ENCODE measurements at places on chromosomes 12 and 14. TPM values are rescaled to one million over a fixed set of nuclear protein-coding genes. Genes with fewer than 3 reads are reported as not detected.
A peak's percentile ranks its signal among the peaks of the same experiment; 100 is the strongest.

DNA sequence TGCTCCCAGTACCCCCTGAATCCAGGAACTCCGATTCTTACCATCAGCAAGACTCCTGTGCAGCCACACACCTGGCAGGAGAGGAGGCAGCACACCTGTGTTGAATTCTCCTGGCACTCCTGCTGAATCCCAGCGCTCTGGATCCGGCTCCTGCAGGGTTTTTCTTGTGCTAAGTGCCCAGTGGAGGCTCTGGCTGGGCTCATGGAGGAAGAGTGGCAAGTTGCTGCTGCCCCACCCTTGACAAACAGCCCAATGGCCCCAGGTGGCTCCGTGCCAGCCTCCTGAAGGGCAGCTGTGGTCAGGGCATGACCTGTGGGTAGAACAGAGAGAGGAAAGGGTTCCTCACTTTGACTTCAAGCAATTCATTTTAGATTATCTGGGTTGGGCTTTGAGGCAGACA lies 20.0 kb downstream of the CRACR2A start:
- H3K4me3 ChIP-seq: no peak overlapping the region
- H3K27me3 ChIP-seq: no peaks in the 10 kb centered on the region
- peaks cover 23% of the 10 kb centered on the region for H3K4me1 ChIP-seq
- H3K27ac ChIP-seq: no peak overlapping the region

DNA sequence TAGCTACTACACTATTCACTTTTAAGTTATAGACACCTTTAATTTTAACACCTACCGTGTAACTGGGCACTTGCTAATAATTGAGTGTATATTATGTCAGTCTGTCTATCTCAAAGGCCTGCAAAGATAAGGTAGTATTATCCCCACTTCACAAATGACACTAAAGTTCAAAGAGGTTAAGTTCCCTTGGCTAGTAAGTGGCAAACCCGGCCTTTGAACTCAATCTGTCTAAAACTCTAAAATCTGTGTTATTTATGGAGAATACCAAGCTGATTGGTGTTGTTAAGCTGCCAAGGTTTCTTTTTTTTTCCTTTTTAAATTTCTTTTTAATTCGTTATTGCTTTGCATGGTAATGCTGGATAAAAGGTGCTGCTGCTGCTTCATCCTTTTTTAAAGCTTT lies 37.7 kb downstream of the YLPM1 start:
- H3K27ac ChIP-seq: no peak overlapping the region
- no peaks in the 10 kb centered on the region for H3K27me3 ChIP-seq
- no peak overlapping the region for H3K4me3 ChIP-seq
- peaks cover 77% of the 10 kb centered on the region for H3K36me3 ChIP-seq
- DNase-seq: no peak

DNA sequence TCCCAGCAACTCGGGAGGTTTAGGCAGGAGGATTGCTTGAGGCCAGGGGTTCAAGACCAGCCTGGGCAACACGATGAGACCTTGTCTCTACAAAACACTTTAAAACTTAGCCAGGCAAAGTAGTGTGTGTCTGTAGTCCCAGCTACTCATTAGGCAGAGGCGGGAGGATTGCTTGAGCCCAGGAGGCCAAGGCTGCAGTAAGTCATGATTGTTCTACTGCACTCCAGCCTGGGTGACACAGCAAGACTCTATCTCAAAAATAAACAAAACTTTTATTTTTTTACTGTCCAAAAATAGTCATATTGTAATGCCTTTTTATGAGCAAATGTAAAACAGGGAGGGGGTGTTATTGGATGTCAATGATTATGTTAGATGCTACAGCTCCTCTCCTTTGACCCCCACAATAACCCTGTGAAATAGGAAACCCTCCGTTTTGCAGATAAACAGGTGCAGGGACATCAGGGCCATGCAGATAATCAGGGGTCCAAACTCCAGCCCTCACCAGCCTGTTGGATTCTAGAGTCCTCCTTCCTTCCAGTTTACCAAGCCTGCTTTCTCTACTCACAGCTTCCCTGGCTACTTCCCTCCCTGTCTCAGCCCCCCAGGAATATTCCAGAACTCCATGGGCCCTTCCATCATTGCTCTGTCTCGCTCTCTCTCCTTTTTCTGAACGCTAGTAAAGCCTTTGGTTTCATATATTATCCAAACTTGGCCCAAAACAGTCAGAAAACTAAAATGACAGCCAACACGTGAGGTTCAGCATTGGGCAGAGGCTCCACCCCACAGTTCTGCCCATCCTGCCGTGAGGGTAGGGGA lies 5.9 kb upstream of the FBLN5 start:
- peaks cover 9% of the 10 kb centered on the region for H3K27me3 ChIP-seq
- H3K4me1 ChIP-seq: peaks cover 3% of the 10 kb centered on the region
- no peak overlapping the region for H3K27ac ChIP-seq
- no peaks in the 10 kb centered on the region for H3K36me3 ChIP-seq

The KIAA0586 gene
- total RNA-seq: 45.4 TPM

DNA sequence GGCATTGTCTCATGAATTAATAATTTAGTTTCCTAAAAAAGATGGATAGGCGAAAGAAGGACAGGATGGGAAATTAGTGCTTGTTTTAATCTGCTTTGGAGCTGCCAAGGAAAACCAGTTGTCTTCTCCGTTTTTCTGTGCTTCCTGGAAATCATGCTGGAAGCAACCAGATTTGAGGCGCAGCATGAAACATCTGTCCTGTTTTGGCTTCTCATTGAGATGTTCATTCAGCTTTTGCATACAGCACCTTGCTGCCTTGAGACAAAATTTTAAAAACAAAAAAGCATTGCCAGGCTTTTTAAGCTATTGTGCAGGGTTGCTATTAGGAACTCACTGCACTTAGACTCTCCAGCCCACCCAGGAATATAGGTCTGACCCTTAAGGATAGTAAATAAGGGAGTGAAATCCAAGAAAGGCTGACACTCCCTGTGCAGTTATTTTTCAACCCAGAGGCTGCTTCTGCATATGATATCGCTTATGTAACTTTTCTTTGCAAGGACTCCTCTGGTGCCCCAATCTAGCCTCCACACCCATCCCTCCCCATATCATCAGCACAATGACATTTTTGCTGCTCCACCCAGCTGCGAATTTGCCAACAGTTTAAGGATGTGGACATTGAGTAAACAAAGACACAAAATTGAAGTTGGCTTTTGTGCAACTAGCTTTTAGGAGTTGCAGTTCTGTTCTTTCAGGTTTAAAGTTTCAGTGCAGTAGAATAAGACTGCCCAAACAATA lies 46.9 kb upstream of the MDM1 start:
- H3K4me1 ChIP-seq: peaks cover 50% of the 10 kb centered on the region
- H3K36me3 ChIP-seq: peaks cover 4% of the 10 kb centered on the region
- H3K27ac ChIP-seq: no peak overlapping the region
- peaks cover 2% of the 10 kb centered on the region for H3K27me3 ChIP-seq
- no peak overlapping the region for H3K4me3 ChIP-seq

The MGP gene
- total RNA-seq: 3.7 TPM

- peaks cover 13% of the 10 kb centered on the region for H3K4me1 ChIP-seq
- DNase-seq: no peak
- peaks cover 88% of the 10 kb centered on the region for H3K27me3 ChIP-seq
- H3K27ac ChIP-seq: no peak overlapping the region
Observed at GRCh38 chr12:49961993-49962764, 507 bp downstream of the AQP5 start.

- peaks cover 12% of the 10 kb centered on the region for H3K36me3 ChIP-seq
- peak; percentile 45 for DNase-seq
- peak overlapping the region; percentile 42 for H3K4me3 ChIP-seq
- peak overlapping the region; percentile 95 for H3K27ac ChIP-seq
Observed at GRCh38 chr12:121224591-121224990, 14.7 kb downstream of the P2RX4 start.

The ITGB7 gene
- 362 TPM for total RNA-seq

DNA sequence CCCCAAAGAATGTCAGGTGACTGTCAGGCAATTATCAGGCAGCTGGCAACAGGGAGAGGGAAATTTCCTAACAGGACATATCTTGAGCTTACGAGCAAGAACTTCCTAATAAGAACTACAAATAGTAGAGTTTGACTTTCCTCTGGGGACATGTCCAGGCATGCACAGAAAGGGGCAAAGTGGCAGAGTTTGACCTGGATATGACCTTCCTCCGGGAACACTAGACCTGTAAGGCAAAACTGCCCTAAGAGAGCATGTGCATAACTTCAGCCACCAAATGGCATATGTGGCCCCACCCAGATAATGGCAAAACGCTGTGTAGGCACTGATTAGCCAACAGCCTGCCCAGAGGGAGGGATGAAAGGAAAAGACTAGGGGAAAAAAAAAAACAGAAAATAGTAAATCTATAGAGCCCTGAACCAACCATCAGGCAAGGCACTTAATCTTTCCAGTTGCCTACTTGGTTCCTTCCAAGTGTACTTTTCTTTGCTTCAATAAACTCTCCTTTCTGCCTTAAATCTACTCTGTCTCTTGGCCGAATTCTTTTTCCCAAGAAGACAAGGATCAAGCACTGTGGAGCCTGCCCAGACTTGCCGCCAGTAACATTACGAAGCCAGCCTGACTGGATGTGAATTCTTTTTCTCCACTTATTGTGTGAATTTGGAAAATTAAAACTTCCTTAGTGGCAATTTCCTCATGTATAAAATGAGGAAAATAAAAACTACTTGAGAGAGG lies 164.1 kb downstream of the SPTSSA start:
- DNase-seq: no peak
- H3K27ac ChIP-seq: no peak overlapping the region
- H3K4me1 ChIP-seq: no peaks in the 10 kb centered on the region
- H3K36me3 ChIP-seq: no peaks in the 10 kb centered on the region
